ENCODE measurements at places on chromosomes 13 and 19. TPM values are rescaled to one million over a fixed set of nuclear protein-coding genes. Genes with fewer than 3 reads are reported as not detected.
A peak's percentile ranks its signal among the peaks of the same experiment; 100 is the strongest.

The MAMSTR gene
- 15.2 TPM for total RNA-seq

- DNase-seq: no peak
Observed at GRCh38 chr13:20161275-20161950, 561 bp upstream of the GJA3 start.

- no peak for DNase-seq
Observed at GRCh38 chr13:51717786-51718398, 86.1 kb downstream of the DHRS12 start.

DNA sequence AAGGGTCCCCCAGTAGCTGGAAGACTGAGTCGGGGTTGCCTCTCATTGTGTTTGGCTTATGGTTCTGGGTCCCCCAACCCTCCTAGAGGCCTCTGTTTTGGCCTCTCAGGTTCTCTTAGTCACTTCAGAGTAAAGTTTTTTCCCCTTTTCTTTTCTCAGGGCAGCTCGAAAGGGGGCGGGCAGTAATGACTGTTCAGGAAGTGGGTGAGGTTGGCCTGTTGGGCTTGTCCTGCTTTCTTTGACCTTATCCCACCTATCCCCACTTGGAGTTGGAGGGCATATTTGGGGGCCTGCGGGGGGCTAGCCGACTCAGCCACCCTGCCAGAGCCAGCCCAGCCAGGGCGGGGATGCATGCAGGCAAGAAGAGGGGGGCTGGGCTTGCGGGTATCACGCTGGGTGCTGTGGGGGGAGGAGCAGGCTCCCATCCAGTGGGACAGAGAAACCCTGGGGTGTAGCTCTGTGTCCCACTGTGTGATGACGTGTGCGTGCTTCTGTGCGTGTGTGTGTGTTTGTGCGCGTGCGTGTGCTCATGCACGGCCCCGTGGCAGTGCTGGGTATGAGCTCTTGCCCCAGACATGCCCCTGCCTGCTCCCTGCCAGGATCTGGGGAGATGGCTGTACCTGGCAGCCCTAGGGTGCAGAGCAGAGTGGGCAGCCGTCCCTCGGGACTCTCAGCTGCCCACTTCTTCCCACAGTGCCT lies 1.4 kb downstream of the CIC start:
- DNase-seq: peak; percentile 75

- DNase-seq: no peak
Observed at GRCh38 chr13:106526738-106527444, 8.6 kb downstream of the EFNB2 start.

- DNase-seq: no peak
Observed at GRCh38 chr19:12665281-12665573, 1.3 kb downstream of the MAN2B1 start.

DNA sequence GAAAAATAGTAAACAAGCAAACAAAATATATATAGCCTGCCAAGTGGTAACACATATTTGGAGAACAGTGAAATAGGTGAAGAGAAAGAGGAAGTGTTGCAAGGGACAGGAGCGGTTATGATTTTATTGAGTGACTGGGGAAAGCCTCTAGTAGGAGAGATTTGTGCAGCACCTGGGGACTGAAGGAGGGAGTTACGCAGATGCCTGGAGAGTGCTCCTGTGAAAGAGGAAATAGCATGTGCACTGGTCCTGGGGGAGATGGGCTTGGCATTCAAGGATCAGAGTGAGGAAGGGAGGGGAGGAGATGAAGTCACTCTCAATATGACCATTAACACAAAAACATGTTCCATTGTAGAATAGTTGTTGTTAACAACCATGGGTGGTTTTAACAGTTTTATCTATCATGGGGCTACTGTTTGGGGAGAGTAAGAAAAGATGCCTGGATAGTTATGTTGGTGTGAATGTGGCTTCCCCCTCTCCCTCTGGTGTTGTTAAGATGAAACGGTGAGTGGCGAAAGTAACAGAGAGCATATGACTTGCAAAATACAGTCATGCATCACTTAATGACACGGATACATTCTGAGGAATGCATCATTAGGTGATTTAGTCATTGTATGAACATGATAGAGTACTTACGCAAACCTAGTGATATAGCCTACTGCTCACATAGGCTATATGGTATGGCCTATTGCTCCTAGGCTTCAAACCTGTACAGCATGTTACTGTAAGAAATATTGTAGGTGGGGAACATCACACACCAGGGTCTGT lies 251.7 kb upstream of the ARGLU1 start:
- DNase-seq: no peak

DNA sequence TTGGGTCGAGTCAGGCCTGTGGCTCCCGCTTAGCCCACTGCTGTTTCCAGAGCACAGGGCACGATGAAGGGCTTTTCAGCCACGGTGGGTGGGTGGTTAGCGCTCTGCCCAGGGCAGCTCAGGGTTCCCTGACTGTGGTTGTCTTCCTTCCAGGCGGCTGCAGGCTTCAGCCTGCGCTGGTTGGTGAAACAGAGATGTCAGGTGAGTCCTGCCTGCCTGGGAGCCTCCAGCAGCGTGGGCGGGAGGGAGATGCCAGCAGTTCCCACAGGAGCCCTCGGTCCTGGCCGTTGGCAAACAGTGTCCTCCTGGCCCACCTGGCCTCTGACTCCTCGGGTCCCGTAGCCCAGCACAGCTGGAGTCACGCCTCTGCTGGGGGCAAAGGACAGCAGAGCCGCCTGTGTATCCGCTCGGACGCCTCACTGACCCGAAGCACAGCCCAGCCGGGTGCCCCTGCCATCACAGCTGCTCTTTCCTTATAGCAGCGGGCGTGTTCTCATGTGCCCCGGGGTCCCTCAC lies 9.7 kb downstream of the ADAT3 start:
- no peak for DNase-seq

- DNase-seq: no peak
Observed at GRCh38 chr13:33629605-33630360, 188.2 kb upstream of the RFC3 start.

DNA sequence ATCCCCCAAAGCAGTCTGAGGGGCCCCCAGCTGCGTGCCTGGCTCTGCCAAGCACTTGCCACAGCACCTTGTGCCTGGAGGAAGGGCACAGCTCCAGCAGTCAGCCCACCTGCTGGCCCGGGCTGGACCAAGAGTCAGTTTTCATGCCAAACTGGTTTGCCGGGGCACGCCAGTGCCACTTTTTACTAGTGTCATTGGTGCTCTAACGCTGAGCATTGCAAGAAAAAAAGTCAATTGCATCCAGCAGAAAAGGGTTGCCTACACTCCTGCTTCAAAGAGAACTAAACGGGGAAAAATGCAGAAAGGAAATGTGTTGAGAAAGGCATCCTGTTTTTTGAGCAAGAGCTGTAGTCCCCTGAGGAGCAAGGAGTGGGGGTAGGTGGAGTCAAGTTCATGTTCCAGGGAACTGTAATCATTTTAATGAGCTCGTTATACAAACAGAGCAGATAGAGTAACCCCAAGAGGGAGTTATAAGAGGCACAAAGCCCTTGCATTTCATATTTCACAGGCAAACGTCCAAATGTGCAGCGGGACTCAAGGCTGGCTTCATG lies 68.4 kb downstream of the F2RL3 start:
- DNase-seq: peak; percentile 24

DNA sequence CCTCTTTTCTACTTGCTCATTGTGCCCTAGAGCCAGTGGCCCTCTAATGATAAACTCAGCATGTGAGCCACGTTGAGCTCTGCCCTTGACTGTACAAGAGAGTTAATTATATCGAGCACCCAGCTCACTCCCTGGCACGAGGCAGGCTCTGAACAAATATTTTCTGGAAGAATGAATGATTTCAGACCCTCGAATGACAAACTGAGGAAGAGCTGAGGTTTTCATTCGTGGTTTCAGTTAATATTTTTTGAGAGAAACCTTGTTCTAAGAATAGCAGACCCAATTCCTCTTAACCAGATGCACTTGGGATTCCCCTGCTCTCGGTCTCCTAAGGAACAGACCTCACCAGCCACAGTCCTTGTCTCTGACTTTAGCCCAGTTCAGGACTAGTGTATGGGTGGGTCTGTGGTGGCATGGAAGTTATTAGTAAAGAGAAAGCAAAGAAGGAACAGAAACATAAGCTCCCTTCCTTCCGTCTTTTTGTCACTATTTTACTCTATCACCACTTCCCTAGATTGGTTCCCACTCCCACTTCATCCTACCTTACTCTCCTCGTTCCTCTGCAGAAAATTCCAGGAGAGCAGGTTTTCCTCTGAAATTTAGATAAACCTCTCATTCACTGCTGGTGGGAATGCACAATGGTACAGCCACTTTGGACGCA lies 22.1 kb upstream of the WDFY2 start:
- DNase-seq: no peak

GRCh38 chr19:2923510-2923909 lies 21.3 kb downstream of the ZNF77 start:
- DNase-seq: peak; percentile 60
